Ascending aorta (tissue), 2 donors: ENCODE measurements at places on chromosomes 5 and 9. TPM values are rescaled to one million over a fixed set of nuclear protein-coding genes. Genes with fewer than 3 reads are reported as not detected.
A peak's percentile ranks its signal among the peaks of the same experiment; 100 is the strongest.

DNA sequence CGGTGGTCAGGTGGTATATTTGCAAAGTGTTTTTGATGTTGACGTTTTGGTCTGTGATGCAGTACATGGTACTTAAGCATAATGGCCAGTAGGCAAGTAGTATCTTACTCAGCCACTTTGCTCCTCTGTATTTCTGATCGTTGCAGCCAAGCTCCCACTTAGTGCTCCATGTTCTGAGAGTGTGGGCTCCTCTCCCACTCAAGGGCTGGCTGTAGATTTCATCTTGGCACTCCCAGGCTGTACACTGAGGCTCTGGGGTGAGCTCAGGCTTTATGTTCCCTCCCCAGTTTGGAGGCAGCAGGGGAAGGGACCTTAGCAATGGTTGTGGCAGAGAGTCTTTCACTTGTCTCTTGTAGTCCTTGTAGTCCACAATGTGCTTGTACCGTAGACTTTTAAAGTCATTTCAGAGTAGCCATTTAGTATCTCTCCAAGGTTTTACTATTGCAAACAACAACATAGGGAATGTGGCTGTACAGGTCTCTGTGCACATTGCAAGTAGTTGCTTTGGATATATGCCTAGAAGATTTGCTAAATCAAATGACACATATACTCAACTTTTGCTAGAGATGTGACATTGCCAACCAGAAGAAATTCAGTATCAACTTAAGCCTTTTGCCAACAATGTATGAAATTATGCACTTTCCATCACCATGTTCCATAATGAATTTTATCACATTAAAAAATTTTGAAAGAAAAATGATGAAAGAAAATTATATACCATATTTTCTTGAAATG is 304.3 kb upstream of the CTNND2 start:
- no peak overlapping the region for H3K27ac ChIP-seq
- H3K4me3 ChIP-seq, result no peak overlapping the region
- H3K27me3 ChIP-seq, result no peaks in the 10 kb centered on the region

DNA sequence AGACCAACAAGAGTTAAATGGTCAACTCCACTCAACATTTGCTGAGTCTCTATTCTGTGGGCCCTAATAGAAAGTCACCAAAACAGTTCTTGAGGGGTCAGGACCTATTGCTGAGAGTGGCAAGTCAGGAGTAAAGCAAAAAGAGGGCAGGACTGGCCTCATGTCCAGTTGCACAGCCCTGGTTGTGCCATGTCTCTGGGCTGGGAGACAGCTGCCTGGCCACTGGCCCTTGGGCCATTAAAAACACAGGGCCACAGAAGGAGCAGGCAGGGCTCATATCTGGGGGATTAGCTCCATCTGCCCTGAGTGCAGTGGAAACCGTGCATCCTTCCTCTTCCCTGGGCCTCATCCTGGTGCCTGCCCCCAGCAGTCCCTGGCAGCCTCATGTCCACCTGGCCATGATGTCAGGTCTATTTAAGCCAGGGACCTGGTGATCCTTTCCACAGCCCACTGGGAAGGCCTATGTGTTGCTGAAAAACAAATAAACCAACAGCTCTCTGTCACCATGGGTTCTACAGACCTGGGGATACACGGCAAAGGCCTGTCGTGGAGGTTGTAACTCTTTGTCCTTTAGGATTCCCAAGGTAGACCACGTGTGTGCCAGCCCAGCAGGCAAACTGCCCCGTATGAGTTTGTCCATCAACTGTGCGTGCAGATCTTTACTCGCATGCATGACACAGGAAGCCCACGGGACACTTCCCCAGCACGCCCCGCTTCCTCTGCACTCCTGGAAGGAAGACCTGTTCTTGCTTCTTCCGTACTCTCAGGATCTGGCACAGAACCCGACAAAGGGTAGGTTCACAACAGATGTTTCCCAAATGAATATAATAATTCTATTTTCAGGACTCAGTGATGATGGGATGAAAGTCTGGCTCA is 148.8 kb downstream of the MTX3 start:
- H3K4me1 ChIP-seq, result no peaks in the 10 kb centered on the region
- H3K27me3 ChIP-seq, result no peaks in the 10 kb centered on the region
- no peak overlapping the region for H3K4me3 ChIP-seq

DNA sequence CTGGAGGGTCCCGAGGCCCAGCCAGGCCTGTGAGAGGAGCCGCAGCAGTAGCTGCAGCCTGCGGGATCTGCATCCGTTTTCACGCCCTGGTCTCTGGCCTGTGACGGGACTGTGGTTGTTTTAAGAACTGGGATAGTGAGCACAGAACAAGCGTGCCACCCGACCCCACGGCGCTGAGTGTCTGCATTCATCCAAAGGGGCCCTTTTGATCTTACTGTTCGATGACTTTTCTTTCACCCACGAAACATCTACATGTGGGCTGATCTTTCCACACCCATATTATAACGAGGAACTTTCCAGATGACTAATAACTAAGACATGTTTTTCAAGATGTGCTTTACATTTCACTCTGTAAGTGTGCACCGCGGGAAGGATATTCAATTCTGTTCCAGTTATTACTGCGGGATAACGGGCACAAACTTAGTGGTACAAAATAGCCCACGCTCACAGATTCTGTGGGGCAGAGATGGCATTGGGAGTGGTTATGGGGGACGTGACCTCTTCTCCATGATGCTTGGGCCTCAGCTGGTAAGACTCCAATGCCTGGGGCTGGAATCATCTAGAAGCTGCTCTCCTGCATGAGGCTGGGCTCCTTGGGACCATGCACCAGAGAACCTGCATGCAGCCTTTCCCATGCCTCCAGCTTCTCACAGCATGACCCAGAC is 165.0 kb downstream of the SYK start:
- DNase-seq, result no peak
- H3K27me3 ChIP-seq, result no peaks in the 10 kb centered on the region
- no peak overlapping the region for H3K4me3 ChIP-seq
- peak overlapping the region; percentile 82 for H3K27ac ChIP-seq

GRCh38 chr5:133387091-133387490 is 225.2 kb downstream of the FSTL4 start:
- H3K27me3 ChIP-seq, result no peaks in the 10 kb centered on the region
- H3K27ac ChIP-seq, result no peak overlapping the region
- H3K4me3 ChIP-seq, result no peak overlapping the region
- H3K36me3 ChIP-seq, result no peaks in the 10 kb centered on the region

DNA sequence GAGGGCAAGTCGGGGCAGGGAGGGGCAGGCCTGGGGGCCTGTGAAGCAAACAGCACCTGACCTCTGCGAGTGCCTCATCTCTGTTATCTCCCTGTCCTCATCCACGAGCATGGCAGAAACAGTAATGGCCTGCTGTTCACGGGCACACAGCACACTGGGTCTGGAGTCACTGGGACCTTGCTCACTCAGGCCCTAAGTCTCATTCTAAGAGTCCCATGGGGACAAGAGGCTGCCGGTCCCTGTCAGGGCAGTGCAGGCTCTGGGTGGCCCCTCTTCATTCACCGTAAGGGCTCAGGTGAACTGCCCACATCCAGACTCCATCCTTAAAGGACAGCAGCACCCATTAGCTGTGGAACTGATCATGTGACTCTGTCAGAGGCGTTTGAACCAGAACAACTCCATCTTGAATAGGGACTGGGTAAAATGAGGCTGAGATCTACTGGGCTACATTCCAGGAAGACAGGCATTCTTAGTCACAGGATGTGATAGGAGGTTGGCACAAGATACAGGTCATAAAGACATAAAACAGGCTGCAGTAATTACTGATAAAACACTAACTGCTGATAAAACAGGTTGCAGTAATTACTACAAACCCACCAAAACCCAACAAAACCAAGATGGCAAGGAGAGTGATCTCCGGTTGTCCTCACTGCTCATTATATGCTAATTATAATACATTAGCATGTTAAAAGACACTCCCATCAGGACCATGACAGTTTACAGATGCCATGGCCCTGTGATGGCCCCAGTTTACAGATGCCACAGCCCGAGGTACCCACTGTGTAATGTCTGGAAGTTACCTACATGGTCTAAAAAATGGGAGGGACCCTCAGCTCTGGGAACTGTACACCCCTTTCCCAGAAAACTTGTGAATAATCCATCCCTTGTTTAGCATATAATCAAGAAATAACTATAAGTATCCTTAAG is 28.7 kb downstream of the BICD2 start:
- no peak for DNase-seq
- no peak overlapping the region for H3K27ac ChIP-seq
- peaks cover 9% of the 10 kb centered on the region for H3K4me1 ChIP-seq
- H3K27me3 ChIP-seq, result no peaks in the 10 kb centered on the region
- no peak overlapping the region for H3K4me3 ChIP-seq

DNA sequence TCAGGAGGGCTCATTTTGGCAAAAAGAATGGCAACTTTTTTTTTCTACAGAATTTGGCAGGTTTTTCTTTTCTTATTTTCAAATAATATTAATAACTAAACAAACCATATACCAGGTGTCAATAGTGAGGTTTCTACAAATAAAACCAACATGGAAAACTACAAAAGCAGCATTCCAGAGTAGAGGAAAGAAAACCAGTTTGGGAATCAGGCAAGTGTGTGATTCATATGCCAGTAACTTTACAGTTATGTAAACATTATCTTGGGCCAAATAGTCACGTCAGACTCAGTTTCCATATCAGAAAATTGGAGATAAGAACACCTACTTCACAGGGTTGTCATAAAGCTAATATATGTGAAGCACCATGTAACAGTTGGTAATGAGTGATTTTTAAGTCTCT is 51.7 kb downstream of the FBXW11 start:
- H3K36me3 ChIP-seq, result no peaks in the 10 kb centered on the region
- no peak for DNase-seq
- H3K27me3 ChIP-seq, result no peaks in the 10 kb centered on the region
- peaks cover 6% of the 10 kb centered on the region for H3K4me1 ChIP-seq

- no peaks in the 10 kb centered on the region for H3K27me3 ChIP-seq
- no peaks in the 10 kb centered on the region for H3K4me1 ChIP-seq
These were observed 336.7 kb upstream of the KIF2A start for GRCh38 chr5:61969347-61969746.

DNA sequence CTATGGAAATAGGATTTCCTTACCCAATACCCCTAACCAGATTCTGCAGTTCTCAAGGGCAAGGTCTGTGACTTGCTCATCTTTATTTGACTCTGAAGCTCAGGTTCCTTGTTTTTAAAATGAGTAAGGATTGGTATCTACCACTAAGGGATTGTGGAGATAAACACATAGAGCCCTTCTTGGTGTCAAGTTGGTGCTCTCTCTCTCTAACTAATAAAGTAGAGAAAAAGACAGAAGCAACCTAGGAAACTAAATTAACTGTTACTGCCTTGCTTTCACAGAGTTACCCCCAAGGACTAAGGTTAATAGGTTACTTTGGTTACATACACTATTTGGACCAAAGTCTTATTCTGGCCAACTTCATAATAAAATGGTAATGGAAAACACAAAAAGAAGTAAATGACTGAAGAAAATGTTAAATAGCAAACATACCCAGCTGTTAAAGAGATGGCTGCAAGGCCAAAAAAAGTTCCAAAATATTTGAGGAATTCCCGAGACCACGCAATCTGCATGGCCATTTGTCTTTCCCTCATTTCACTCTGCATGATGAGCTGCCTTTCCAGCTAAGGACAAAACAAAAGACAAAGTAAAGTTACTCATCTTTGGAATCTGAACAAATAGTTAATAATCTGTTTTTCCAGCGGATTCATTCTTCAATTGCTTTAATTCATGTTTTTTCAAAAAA is 21.8 kb upstream of the RLN1 start:
- no peaks in the 10 kb centered on the region for H3K4me1 ChIP-seq
- H3K36me3 ChIP-seq, result no peaks in the 10 kb centered on the region
- H3K27me3 ChIP-seq, result no peaks in the 10 kb centered on the region
- H3K27ac ChIP-seq, result no peak overlapping the region
- no peak overlapping the region for H3K4me3 ChIP-seq

Gene IL3
- total RNA-seq, result not detected

Gene UBE2QL1
- total RNA-seq, result 0.85 TPM

Gene TPPP
- 13.8 TPM for total RNA-seq
